ENCODE measurements at places on chromosomes 13 and 19.

DNA sequence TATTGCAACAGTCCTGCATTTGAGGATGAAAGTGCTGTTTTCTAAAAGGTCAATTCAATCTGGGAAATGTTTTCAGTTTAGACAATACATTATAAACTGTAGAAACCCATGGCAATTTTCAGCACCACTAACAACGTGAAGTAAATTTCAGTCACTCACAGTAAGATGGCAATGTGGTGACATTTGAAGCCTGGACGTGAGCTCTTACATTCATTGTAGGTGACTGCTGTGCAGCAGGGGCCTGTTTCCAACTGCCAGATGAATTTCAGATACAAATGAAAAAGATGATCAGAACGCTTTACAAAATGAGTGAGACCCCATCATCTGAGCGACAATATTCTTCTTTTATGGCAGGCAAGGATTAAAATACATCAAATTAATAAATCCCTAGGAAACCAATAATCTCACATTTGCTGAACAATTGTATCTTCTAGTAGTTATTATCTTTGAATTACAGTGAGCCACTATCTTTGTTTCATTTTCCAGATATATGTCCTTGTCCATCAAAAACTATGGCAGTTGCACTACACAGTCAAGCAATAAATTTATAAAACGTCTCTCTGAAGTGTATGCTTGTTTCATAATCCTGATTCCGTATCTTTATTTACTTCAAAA lies 1816.8 kb downstream of the OLFM4 start:
- DNase-seq = no peak

GRCh38 chr13:110390567-110390966 lies 83.5 kb downstream of the COL4A2 start:
- no peak for DNase-seq

DNA sequence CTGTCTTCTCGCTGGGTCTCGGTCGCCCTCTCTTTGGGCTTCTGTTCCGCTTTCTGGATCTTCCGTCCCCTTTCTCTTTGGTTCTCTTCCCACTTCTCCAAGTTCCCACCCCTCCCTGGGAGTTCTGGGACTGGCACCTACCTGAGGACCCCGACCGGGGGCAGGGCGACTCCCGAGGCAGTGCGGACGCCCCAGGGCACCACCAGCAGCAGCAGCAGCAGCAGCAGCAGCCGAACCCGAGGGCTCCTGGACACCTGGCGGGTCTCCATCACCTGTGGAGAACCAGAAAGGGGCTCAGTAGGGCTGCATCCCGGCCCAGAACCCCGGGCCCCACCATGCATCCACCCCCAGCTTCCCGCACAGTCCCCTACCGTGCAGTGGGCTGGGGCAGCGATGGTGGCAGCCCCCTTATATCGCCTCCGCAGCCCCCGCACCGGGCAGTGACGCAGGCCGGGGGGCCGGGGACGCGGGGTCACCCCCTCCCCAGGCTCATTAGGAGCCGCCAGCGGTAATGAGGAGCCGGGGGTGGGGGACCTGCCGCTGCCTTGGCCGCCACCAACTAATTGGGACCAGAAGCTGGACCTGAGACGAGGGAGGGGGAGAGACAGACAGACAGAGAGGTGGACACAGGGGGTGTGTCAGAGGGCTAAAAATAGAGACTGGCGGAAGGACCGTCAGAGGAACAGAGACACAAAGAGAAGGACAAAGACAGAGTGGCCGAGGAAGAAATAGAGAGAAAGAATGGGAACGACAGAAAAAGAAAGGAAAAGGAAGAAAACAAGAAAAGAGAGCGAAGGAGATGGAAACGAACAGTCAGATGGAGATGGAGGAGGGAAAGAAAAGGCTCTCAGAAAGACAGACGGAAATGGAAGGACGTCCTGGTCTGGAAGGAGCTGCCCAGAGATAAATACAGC lies at the start of gene PTH2:
TSS of gene PTH2 (minus strand) at position 371 of the 914 bp plus-strand sequence. CDS start at position 269, 102 bp downstream.
- no peak for DNase-seq

- no peak for DNase-seq
These were observed at the start of gene NOTCH3 for GRCh38 chr19:15200553-15201364. NOTCH3 (minus strand) TSS chr19:15200995; CDS start chr19:15200905, 90 bp downstream.

GRCh38 chr13:110263404-110263803 lies 43.6 kb downstream of the COL4A1 start:
- DNase-seq = no peak

- no peak for DNase-seq
These were observed 19.6 kb downstream of the FUZ start for GRCh38 chr19:49793561-49793840.

- no peak for DNase-seq
These were observed 2.2 kb upstream of the SPRYD7 start for GRCh38 chr13:49938314-49938713.

DNA sequence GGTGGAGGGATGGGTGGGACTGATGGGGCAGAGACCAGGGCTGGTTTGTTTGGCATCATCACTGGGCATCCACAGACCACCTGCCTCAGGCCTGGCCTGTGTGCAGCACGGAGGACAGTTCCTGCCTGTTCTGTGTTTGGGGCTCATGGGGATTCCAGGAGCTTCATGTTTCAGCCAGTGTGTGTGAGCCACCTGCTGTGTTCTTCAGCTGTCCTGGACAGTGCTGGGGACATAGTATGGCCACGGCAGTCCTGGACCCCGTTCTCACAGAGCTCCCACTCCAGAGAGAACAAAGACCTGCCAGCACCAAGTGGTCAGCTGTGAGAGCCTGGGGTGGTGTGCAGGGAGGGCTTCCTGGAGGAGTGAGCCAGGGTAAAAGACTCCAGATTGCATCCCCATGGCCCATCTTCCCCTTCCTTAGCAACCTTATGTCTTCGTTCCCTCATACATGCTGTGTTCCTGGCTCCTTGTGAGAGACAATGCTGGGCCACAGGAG lies 2.0 kb upstream of the CCDC97 start:
- DNase-seq = no peak

- DNase-seq = no peak
These were observed 19.1 kb upstream of the KCTD4 start for GRCh38 chr13:45219938-45220375.

GRCh38 chr13:85728811-85729210 lies 70.4 kb downstream of the SLITRK6 start:
- DNase-seq = no peak

DNA sequence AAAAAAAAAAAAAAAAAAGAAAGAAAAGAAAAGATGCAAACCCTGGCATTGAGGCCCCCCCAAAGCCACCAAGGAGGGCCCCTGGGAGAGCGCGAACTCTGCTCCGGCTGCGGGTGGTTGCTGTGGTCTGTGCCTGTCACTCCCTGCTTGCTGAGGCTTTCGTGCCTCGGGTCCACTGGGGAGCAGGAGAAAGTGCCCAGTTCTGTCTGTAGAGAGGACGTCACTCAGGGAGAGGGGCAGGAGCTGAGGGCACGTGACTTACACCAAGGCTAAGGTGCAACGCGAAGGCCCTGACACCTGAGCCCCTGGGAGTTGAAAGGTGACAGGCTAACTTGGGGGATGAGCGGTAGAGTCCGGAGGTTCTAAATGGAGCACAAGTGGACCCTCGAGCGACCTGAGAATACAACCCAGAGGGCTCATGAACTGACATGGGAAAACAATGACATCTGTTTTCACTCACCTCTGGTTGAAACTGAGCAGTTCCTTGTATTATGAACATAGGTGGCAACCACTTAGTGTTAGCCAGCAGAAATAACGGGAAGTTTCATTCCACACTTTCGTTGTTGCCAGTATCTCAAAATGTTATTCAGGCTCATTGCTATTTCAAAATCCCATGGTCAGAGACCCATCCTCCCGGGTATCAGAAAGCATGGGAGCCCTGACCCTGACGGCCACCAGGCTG lies 69.2 kb upstream of the TM9SF2 start:
- no peak for DNase-seq

GRCh38 chr19:3821857-3822364 lies 35.7 kb upstream of the MATK start:
- DNase-seq = peak; percentile 96

DNA sequence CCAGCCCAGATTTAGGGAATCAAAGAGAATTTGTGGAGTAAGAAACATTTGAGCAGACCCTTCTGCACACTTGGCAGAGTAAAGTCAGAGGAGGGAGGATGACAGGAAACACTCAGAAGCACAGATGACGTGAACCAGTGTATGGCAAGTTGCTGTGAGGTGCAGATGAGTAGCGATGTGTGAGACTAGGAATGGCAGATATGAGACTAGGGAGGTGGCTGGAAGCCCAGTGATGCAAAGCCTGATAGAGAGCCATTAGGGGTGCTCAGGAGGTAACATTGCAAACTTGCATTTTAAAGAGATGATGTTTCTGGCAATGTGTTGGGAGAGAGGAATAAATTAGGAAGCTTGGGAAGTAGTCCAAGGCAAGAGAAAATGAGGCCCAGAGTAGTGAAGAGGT lies 44.0 kb downstream of the PCDH17 start:
- DNase-seq = no peak

DNA sequence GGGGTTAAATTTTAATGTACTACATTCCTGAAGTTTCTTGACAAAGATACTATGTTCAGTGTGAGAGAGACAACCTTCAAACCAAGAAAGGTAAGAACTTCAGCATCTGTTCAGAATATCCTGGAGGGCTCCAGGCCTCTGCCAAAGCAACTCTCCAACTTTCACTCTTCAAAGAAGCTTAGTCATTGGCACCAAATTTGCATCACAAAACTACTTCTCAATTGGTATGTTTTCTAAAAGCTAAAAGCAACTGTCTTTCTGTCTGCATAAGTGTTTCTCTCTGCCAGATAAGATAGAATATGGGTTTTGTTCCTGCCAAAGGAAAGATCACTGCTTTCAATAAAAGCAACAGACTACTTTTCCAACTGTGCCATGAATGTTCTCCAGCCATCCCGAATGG lies 187.4 kb downstream of the SUCLA2 start:
- no peak for DNase-seq

DNA sequence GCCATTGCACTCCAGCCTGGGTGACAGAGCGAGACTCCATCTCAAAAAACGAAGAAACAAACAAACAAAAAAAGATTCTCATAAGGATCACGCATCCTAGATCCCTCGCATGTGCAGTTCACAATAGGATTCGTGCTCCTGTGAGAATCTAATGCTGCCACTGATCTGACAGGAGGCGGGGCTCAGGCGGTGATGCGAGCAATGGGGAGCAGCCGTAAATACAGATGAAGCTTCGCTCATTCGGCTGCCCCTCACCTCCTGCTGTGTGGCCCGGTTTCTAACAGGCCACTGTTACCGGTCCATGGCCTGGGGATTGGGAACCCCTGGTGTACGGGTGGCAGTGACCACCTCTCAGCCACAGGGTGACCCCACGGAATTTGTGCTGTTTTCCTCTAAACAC lies 98.2 kb upstream of the MRI1 start:
- no peak for DNase-seq

DNA sequence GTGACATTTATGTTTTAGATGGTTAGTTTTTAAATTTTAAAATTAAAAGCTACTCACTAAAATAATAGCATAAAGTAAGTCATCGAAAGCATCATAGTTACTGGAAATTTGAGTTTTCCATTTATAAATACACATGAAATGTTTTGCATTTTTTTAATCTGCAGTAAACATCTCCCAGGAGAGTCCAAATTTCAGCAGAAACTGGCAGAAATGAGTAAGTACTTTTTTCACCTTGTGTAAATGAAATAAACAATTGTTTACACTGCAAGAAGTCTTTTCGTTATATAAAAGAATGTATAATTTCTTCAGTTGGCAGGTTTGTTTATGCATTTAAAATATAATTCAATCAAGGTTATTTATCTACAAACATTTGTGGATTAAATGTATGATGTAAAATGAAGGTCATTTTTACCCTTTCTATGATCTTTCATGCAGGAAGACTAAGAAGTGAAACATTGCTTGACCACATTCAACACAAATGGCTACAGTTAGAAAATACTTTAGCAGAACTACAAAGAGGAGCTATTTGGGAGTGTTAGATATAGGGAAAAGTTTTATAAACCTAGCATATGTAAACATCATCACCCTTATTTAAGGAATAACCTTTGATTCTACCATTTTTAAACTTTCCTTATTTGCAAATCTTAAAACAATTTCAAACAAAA lies 55.6 kb downstream of the RCBTB2 start:
- no peak for DNase-seq

GRCh38 chr13:32845952-32846950 lies 170.0 kb upstream of the KL start:
- DNase-seq = no peak

- no peak for DNase-seq
These were observed 9.0 kb downstream of the DNASE2 start for GRCh38 chr19:12872255-12872654.

All from activated CD8-positive, alpha-beta memory T cell treated with anti-CD3 and anti-CD28 coated beads, Interleukin-2, amount 50 U/mL, for 4 hours (primary cell).